PC-3 (cell line): ENCODE measurements at places on chromosomes 16 and 17. TPM values are rescaled to one million over a fixed set of nuclear protein-coding genes. Genes with fewer than 3 reads are reported as not detected.

DNA sequence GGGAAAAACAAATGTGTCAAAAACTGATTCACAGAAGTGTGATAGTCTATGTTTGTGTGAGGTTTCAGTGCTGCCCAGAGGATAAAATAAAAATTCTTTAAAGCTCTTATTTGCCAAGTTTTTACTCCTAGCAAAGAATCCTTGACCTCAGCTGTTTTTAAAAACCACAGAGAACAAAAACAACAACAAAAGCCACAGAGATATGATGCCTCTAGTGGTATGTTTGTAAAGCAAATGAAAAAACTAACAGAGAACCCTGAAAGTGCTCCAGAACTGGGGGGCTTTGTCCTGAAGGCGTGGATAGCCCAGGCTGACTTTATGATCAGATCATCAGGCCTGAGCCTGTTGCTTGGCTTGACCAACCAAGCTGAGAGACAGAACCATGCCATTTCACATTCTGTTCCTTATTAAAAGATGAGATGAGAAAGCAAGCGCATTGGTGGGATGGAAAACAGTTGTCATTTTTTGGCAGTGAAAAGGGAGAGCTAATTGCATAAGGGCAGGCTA is 411.0 kb downstream of the CPPED1 start:
- H3K4me1 ChIP-seq, result peaks cover 11% of the 10 kb centered on the region
- DNase-seq, result no peak
- no peak overlapping the region for H3K27ac ChIP-seq
- no peaks in the 10 kb centered on the region for H3K36me3 ChIP-seq

DNA sequence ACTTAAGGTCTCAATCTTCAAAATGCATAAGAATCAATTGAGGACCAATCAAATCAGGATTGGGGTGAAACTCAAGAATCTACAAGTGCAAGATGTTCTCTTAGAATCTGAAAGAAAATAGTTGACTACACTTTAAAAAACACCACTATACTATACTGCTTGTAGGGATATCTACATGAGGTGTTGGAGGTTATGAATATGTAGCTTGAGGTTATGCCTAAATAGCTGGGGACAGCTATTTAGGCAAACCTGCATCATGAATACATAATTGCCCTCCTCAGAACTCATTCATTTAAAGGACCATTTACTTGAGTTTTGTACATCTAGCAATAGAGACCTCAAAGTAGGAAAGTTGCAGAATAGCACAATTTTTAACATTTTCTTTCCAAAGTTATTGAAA is 40.1 kb downstream of the KCNJ16 start:
- no peaks in the 10 kb centered on the region for H3K36me3 ChIP-seq
- H3K27ac ChIP-seq, result no peak overlapping the region
- no peaks in the 10 kb centered on the region for H3K27me3 ChIP-seq
- no peak for DNase-seq
- no peaks in the 10 kb centered on the region for H3K4me1 ChIP-seq

DNA sequence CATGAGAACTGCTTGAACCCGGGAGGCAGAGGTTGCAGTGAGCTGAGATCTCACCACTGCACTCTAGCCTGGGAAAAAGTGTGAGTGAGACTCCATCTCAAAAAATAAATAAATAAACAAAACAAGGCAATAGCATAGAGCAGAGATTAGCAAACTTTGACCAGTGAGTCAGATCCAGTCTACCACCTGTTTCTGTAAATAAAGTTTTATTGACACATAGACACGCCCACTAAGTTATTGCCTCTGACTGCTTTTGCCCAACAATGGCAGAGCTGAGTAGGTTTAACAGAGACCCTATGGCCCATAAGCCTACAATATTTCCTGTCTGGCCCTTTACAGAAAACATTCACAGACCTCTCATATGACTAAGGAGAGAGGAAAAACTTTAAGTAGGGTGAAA is 44.3 kb downstream of the XYLT1 start:
- H3K27me3 ChIP-seq, result no peaks in the 10 kb centered on the region
- no peak overlapping the region for H3K27ac ChIP-seq
- no peaks in the 10 kb centered on the region for H3K4me1 ChIP-seq

GRCh38 chr17:43868226-43868994 is 21.4 kb downstream of the CD300LG start:
- H3K27ac ChIP-seq, result no peak overlapping the region
- H3K27me3 ChIP-seq, result peaks cover 56% of the 10 kb centered on the region
- no peak overlapping the region for H3K4me3 ChIP-seq
- no peaks in the 10 kb centered on the region for H3K36me3 ChIP-seq
- DNase-seq, result no peak

DNA sequence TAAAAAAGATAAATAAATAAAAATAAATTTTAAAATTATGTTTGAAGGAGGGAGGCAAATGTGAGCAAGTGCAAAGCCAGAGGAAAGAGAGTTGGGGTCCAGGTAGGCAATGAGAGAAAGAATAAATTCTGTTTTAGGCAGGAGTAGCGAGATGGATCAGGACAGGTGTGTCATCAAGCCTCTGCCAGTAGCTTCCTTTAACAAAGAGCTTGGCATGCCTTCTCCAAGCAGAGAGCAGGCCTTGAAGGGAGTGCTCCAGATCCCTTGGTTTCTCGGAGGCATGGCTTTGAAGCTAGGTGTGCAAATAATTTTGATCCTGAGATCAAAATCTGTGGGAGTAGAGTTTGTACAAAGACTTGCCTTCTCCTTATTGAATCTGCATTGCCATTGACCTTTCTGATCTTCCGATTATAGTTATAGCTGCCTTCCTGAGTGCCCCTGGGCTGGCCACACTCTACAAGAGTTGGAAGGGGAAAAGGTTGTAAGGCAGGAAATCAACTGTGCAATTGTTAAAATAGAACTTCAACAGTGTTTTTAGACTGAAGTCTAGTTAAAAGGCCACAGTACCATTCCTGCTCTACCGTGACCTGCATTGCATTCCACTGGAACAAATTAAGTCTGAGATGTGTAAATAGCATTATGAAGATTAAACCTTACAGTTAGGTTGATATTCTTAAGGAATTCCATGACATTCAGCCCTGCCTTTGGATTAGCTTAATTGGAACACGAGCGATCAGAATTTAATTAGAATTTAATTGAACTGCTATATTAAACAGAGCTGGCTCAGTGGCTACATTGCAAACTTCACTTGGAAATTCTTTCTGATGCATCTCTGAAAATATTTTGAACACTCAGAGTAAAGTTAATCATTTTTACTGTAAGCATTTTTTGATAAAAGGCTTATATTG is 33.7 kb downstream of the IQCK start:
- DNase-seq, result no peak
- peaks cover 37% of the 10 kb centered on the region for H3K4me1 ChIP-seq
- no peak overlapping the region for H3K4me3 ChIP-seq
- H3K36me3 ChIP-seq, result no peaks in the 10 kb centered on the region
- no peak overlapping the region for H3K27ac ChIP-seq
- no peaks in the 10 kb centered on the region for H3K27me3 ChIP-seq

DNA sequence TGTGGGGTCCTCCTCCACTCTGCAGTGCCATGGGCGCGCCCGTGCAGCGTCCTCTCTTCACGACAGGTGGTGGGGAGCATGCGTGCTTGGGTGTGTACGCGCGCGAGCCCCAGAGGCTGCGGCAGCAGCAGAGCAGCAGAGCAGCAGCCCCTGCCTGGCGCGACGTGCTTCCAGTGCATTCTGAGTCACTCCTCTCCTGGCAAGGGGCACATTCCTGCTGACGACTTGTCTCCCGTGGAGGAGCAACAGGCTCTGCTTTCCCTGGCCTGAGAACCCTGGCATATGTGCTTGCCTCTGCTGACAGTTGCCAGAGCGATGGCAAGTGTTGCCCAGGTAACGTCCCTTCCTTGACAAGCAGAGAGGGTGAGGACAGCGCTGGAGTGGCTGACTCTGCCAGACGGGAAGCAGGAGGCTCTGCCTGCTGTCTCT is 133.8 kb upstream of the PLCG2 start:
- DNase-seq, result peak; percentile 78
- peak overlapping the region; percentile 13; the same call in 1 of the 2 replicates for H3K4me3 ChIP-seq
- H3K27me3 ChIP-seq, result no peaks in the 10 kb centered on the region
- peaks cover 28% of the 10 kb centered on the region for H3K4me1 ChIP-seq

- no peak overlapping the region for H3K27ac ChIP-seq
- no peaks in the 10 kb centered on the region for H3K36me3 ChIP-seq
- H3K4me3 ChIP-seq, result no peak overlapping the region
- DNase-seq, result no peak
- peaks cover 53% of the 10 kb centered on the region for H3K27me3 ChIP-seq
These were observed 82.8 kb upstream of the NOG start for GRCh38 chr17:56510554-56511342.

DNA sequence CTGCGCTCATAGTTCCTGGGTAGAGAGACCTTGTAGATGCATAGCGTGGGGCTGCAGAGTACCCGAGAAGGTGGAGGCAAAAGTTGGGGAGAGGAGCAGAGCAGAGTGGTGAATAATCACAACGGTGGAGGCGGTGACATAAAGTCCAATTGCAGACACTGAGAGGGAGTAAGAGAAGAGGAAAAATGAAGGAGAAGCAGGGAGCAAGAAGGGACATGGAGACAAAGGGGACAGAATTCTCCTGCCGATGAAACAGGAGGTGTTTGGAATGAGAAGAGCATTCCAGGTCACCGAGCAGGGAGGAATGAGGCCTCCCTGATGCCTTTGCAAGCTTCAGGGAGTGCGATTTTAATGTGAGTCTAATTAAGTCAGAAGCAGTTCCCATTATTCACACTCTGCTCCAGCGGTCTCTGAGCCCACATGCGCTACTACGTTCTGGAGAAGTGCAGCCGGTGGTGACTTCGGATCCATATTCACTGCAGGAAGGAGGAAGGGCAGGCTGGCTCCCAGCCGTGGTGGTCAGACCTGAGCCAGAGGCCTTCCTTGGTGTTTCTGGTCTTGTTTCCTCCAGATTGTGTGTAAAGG is 108.0 kb upstream of the DNAH9 start:
- H3K4me1 ChIP-seq, result no peaks in the 10 kb centered on the region
- no peak overlapping the region for H3K27ac ChIP-seq
- H3K27me3 ChIP-seq, result no peaks in the 10 kb centered on the region
- no peaks in the 10 kb centered on the region for H3K36me3 ChIP-seq
- DNase-seq, result no peak

DNA sequence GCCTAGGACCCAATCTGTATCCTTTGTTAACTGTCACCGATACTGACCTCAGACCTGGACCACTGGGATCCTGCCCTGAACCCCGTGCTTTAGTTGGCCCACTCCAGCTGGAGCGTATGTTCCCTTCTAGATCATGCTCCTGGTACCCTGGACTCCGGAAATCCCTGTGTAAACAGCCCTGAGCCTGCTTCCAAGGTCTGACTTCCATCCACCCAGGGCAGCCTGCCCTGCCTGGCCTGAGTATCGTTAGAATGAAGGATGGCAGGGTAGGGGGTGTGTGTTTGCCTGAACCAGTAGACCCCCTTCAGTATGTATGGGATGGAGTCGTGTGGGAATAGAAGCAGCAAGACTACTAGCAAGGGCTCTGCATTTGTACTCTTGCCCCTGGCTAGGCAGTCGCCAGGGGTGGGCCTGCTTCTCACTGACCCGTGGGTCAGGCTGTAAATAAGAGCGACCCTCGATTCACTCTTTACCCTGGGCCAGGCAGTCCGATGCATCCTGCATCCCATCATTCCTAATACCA is 691 bp upstream of the TMEM98 start:
- H3K4me1 ChIP-seq, result peaks cover 17% of the 10 kb centered on the region; the same call in 1 of the 2 replicates

- H3K36me3 ChIP-seq, result no peaks in the 10 kb centered on the region
- no peak for DNase-seq
- H3K4me3 ChIP-seq, result no peak overlapping the region
- no peak overlapping the region for H3K27ac ChIP-seq
- no peaks in the 10 kb centered on the region for H3K4me1 ChIP-seq
These were observed 46.4 kb downstream of the ZNF207 start for GRCh38 chr17:32396343-32396742.

- H3K27me3 ChIP-seq, result no peaks in the 10 kb centered on the region
- no peaks in the 10 kb centered on the region for H3K4me1 ChIP-seq
- no peak overlapping the region for H3K4me3 ChIP-seq
- no peaks in the 10 kb centered on the region for H3K36me3 ChIP-seq
These were observed 126.6 kb downstream of the RPTOR start for GRCh38 chr17:80671039-80671824.

- no peak overlapping the region for H3K27ac ChIP-seq
- H3K4me1 ChIP-seq, result no peaks in the 10 kb centered on the region; the same call in 1 of the 2 replicates
- H3K4me3 ChIP-seq, result no peak overlapping the region
- H3K27me3 ChIP-seq, result no peaks in the 10 kb centered on the region
These were observed 101.2 kb downstream of the MRTFB start for GRCh38 chr16:14172200-14172809.

DNA sequence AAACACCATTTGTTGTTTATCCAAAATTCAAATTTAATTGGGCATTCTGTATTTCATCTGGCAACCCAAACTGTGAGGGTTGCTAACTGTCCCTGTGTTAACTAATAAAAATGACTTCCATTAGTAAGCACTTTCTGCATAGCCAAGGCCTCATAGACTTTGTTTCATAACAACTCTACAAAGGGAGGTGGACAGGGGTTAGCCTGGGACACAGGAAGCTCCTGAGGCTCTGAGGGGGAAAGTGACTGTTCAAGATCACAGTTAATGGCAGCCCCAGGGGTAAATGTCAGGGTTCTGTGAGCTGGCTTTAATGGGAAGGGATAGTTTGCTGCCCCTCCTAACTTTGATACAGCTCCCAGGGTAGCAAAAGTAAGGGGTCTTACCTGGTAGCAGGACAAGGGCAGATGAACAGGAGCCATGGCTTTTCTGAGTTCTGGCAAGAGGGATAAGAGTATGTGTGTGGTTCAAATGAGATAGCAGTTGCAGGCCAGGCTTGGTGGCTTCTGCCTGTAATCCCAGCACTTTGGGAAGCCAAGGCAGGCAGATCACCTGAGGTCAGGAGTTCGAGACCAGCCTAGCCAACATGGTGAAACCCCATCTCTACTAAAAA is 2.2 kb downstream of the HEATR9 start:
- no peak overlapping the region for H3K27ac ChIP-seq
- DNase-seq, result peak; percentile 12
- no peaks in the 10 kb centered on the region for H3K36me3 ChIP-seq
- H3K4me3 ChIP-seq, result no peak overlapping the region

DNA sequence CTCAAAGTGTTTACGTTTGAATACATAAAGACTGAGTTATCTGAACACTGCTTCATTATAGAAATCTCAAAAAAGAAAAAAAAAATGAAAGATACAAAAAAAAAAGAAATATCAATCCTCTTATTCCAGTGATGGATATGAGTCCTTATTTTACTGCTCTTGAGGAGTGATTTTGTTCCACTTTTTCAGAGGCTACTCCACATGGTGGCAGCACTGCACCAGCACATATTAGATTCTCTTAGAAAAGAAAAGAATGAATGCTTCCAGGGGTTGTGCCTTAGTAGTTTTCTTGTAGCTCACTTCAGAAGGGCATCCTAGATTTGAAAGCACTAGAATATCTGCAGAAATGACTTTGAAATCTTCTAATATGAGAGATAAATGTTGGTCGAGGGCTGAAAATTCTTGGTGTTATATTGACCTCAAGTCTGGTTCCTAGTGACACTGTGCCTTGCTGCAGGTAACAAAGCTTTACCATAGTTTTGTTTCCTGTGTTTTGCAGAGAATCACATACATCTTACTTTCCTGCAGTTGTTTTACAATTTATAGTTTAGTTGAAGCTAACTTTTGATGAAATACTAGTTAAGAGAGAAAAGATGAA is 25.9 kb downstream of the AP2B1 start:
- H3K36me3 ChIP-seq, result peaks cover 26% of the 10 kb centered on the region
- H3K4me3 ChIP-seq, result no peak overlapping the region
- H3K27me3 ChIP-seq, result no peaks in the 10 kb centered on the region
- no peak overlapping the region for H3K27ac ChIP-seq
- H3K4me1 ChIP-seq, result no peaks in the 10 kb centered on the region
- peak; percentile 48 for DNase-seq

Gene ABCC11
- 0.26 TPM in 1 of 2 replicates, not detected in the other for total RNA-seq

Gene BAHCC1
- 9.9 and 16.9 TPM in 2 replicates for total RNA-seq

Gene CEP295NL
- 1.8 and 2.4 TPM in 2 replicates for total RNA-seq

Gene OR1F1
- total RNA-seq, result not detected in 2 replicates

Gene YBX2
- total RNA-seq, result 1.1 and 1.4 TPM in 2 replicates

Gene USP32
- total RNA-seq, result 34.0 and 34.1 TPM in 2 replicates

Gene CDH5
- total RNA-seq, result not detected in 2 replicates

Gene RMI2
- 10.2 and 10.9 TPM in 2 replicates for total RNA-seq

Gene EXOC3L1
- total RNA-seq, result not detected in 2 replicates

Gene TBC1D3C
- total RNA-seq, result not detected in 2 replicates

Gene SRSF1
- total RNA-seq, result 325 and 342 TPM in 2 replicates

Gene ALDH3A1
- 27.9 and 30.1 TPM in 2 replicates for total RNA-seq
